Thoracic aorta (tissue), 2 donors: ENCODE measurements at places on chromosomes 2 and 18. TPM values are rescaled to one million over a fixed set of nuclear protein-coding genes. Genes with fewer than 3 reads are reported as not detected.

DNA sequence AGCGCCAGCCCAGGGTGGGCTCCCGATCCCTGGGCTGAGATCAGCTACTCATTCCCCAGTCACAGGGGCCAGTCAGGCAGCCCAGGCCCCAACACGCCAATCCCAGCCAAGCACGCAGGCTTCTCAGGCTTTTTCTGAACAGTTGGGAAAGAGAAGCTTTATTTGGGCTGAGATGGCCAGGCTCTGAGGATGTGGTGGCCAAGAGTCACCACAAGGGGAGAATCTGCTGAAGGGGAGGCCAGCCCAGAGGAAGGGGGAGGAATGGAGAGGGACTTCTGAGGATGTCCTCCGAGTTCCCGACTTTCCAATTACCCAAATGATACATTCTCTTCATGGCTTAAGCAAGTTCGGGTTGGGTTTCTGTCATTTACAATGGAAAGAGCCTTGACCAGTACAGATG lies 2.8 kb upstream of the DIPK1C start:
- DNase-seq = no peak

DNA sequence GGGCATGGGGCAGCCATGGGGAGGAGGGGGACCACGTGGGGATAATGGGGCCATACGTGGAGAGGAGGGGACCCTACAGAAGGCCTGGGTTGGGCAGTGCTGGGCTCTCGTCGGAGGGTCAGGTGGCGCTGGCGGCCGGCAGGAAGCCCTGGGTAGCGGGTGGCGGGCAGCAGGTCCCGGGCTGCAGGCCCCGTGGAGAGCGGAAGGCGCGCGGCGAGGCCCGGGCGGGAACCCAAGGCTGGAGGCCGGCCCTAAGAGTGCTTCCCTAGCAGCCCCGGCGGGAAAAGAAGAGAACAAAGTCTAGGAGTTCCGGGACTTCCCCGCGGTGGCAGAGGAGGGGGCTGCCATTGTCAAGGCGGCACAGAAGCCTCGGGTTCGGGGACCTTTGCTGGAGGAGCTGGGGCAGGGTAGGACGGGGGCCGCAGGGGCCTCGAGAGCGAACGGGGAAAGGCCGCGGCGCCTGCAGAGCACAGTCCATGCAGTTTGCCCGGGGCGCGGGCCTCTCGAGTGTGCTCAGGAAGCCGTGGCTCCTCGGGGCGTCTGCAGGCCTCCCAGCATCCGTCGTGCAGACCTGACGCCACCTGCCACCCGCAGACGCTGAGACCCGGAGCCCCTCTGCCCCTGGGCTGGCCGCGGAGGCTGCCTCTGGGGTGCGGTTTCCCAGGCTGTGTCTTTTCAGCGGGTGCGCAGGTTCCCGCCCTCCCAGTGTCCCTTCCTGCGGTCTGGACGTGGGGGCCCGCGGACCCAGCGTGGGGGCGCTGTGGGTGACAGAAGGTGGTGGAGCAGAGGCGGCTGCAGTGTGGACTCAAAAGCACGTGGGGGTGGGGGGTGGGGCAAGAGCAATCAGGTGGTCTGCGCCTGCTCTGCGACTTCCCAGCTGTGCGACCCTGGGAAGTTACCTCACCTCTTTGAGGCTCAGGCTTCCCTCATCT lies 19.4 kb upstream of the NCL start:
- no peak for DNase-seq

Gene YPEL5
- 103 TPM for total RNA-seq

DNA sequence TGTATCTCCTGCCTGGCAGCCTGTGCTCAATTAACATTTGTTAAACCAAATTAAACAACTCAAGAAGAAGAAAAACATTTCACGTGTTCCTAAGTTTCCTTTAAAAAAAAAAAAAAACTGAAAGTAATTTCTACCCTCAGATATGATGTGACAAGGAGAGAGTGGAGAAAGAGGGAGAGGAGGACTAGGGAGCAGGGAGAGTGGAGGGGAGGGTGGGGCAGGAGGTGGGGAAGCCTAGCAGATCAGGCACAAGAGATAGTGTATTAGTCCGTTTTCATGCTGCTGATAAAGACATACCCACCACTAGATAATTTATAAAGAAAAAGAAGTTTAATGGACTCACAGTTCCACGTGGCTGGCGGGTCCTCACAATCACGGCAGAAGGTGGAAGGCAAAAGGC lies 46.4 kb downstream of the CYP1B1 start:
- DNase-seq = no peak

- DNase-seq = no peak
Observed at GRCh38 chr2:177036747-177037146, 175.8 kb upstream of the HNRNPA3 start.

Gene LCT
- not detected for total RNA-seq

Gene B4GALT6
- total RNA-seq = 3.0 TPM

Gene TMEM169
- total RNA-seq = not detected

DNA sequence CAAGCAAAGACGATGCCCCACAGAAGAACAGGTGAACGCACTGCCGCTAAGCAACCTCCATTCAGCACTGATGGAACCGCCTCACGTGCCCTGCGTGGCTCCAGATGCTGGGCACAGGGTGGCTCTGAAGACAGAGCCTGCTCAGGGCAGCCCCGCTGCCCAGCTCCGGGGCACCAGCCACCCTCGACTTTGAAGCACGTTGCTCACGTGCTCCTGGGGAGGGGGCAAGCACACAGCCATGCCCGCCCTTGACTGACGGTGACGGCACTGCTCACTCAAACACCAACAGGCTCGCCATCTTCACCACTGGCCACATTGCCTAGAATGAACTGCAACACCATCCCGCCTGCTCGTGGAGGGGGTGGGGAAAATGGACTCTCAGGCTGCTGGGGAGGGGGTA lies 251.3 kb downstream of the HDAC4 start:
- no peak for DNase-seq

Gene RIF1
- total RNA-seq = 48.2 TPM
